ENCODE measurements at places on chromosomes 6 and 20.

GRCh38 chr6:166952121-166952520 is 4.2 kb downstream of the RNASET2 start:
- no peak for DNase-seq

GRCh38 chr6:14276667-14277404 is 159.3 kb downstream of the CD83 start:
- DNase-seq: peak; percentile 72

- no peak for DNase-seq
Measured at GRCh38 chr6:107531868-107532267, 42.0 kb downstream of the SOBP start.

DNA sequence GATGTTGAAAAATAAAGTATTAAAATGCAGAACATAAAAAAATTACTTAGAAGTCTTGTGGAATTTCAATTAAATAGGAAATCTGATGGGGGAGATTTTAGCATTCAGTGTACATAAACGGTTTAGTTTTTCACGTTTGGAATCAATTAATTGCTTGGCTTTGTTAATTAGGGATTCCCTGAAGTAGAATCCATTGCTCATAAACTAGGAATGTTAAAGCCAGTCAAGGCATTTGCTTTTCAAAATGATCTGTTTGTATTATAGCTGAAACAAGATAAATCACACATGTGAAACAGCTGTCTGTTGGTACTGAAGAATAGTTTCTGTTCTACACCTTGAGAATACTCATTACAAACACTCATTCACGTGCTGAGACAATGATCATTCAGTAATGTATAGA is 297.9 kb downstream of the TBC1D7 start:
- DNase-seq: no peak

GRCh38 chr6:128482642-128483041 is 37.8 kb downstream of the PTPRK start:
- DNase-seq: no peak

DNA sequence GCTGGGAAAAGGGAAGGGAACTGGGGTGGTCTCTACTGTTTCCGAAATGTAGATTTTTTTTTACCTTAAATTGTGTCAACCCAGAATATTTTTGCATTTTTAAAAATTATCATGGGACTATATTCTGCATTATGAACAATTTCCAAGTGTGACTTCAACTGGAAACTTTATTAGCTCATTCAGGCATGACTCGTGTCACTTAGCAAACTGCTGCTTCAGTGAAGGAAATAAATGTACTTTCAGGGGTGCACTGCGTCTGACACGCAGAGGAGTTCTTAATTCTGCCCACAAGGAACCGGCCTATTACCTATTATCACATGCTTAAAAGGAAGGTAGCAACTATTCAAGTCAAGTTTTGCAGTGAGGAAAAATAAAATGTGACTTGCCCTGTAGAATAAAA is 291.3 kb upstream of the PRDM1 start:
- DNase-seq: no peak

- DNase-seq: no peak
Measured at GRCh38 chr20:10253780-10254179, 35.1 kb downstream of the SNAP25 start.

DNA sequence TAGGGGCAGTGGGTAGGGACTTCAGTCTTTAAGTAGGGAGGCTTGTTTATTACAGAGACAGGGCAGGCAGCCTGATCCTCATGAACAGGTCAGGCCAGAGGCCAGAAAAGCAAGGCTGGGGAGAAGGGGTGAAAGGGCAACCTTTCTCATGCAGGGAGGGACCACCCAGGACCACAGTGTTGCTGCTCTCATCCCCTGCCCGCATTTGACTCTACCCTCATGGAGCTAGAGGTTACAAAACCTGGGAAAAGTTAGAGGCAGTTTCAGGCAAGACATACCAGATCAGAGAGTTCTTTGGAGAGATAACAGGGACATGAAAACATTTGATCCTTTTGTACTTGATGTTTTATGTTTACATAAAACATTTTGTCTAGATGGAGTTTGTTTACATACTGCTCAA is 38.1 kb downstream of the MDGA1 start:
- no peak for DNase-seq

DNA sequence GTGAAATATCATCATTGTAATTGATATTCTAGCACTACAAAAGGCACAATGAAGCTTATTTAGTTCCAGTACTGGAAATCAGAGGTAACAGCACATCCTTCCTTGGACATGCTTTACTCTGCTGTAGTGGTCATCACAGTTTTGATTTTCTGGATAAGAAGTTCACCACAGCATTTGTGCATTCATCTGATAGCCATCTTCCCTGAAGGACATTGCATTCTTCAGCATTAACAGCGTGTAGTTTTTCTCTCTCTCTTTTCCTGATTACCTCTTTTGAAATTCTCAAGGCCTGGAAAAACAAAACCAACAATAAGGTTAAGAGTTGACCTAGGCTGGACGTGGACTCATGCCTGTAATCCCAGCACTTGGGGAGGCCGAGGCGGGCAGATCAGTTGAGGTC is 19.6 kb downstream of the ECI2 start:
- DNase-seq: no peak
